ENCODE measurements at places on chromosomes 12 and 14. TPM values are rescaled to one million over a fixed set of nuclear protein-coding genes. Genes with fewer than 3 reads are reported as not detected.

- DNase-seq: no peak
Measured at GRCh38 chr12:50615907-50616296, 111.1 kb downstream of the DIP2B start.

- DNase-seq: no peak
Measured at GRCh38 chr12:2654741-2655140, 140.0 kb upstream of the FKBP4 start.

RAB3IP gene
- 81.7 TPM for polyA plus RNA-seq

- no peak for DNase-seq
Measured at GRCh38 chr14:77908847-77909246, 108.9 kb downstream of the ADCK1 start.

- no peak for DNase-seq
Measured at GRCh38 chr12:19945559-19946435, 422.5 kb upstream of the PDE3A start.

DNA sequence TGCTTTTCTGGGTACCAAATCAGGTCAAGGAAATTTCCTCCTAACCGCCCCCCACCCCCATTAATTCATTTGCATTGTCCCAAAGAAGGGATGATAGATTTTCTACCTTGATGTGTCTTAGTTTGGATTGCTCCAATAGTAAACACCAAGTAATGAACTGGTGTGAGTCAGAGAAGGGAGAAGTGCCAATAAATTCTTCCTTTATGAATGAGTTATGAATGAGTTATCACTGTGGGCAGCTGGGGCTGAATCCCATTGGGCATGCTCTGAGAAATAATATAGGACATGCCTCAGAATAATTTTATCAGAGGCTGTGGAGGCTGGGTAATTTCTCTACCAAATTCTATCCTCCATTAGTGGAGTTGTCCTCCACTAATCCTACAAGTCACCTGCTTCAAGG lies 277.9 kb upstream of the FLRT2 start:
- no peak for DNase-seq

OR10P1 gene
- polyA plus RNA-seq: not detected

NPFF gene
- 2.1 TPM for polyA plus RNA-seq

- DNase-seq: no peak
Measured at GRCh38 chr12:108565976-108566375, 3.6 kb downstream of the ISCU start.

DNA sequence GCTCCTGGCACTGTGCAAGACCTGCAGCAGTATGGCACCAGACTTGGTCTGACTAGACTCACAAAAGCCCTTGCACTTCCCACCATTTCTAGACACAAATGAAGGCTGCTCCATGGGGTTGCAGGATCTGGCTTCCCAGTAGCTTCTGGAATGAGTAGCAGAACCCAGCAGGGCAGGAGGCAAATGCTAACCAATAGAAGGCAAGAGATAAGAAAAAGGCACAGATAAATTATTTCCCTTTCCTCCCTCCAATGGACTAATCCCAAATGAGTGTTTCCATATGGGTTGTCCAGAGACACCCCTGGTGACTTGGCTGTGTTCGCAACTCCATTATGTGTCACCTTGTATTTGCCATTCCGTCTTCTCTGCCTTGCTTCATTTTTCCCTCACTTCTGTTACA lies 49.7 kb downstream of the KIF21A start:
- no peak for DNase-seq

DNA sequence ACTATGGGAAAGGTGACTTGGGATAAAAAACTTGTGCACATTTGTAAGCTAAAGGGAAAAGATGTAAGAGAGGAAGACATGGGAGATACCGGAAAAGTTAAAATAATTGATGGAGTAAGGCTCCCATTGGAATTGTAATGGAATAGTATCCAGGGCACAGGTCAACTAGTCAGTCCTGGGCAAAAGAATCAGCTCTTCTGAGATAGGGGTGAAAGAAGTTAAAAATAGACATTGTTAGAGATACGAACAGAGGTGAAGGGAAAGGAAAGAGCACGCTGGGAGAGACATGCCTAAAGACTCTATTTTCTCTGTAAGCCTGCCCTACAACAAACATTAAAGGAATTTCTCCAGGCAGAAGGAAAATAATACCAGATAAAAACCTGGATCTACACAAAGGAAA lies 101.6 kb downstream of the SLC41A2 start:
- no peak for DNase-seq

GRCh38 chr12:112344220-112344619 lies 38.0 kb downstream of the HECTD4 start:
- DNase-seq: no peak

LAG3 gene
- polyA plus RNA-seq: 1.9 TPM

- no peak for DNase-seq
Measured at GRCh38 chr14:106831322-106831720, 1304.9 kb downstream of the TMEM121 start.

GRCh38 chr14:99422228-99423010 lies 58.2 kb downstream of the SETD3 start:
- no peak for DNase-seq

All from left kidney (tissue), 8 donors.